Astrocyte of the spinal cord (primary cell): ENCODE measurements at places on chromosomes 11 and 22.

GRCh38 chr22:46734830-46735453 lies 3.1 kb downstream of the CERK start:
- DNase-seq: no peak

GRCh38 chr11:72195518-72196270 lies 3.8 kb downstream of the FOLR1 start:
- DNase-seq: no peak

GRCh38 chr11:18705651-18706281 lies 7.2 kb downstream of the TMEM86A start:
- no peak for DNase-seq

GRCh38 chr22:29269230-29269604 lies 1.1 kb downstream of the EWSR1 start:
- DNase-seq: no peak

- no peak for DNase-seq
Measured at GRCh38 chr11:82890936-82891335, 9.3 kb downstream of the PRCP start.
